ENCODE measurements at places on chromosomes 11 and 22.

DNA sequence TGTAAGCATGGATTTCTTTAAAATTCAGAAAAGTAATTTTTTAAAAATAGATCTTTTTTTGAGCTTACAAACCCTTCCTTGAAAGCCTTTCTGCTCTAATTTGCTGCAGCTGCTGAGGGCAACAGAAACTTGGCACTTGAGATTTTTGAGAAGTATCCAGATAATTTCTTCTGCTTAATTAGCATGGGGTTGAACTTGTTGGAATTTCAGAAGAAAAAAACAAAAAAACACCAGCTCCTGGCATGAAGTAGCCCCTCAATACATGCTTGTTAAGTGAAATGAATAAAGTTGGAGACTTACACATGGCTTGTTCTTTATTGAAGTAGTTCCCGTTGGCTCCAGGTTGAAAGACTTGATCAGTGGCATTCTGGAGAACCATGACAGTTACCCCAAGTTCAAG, 331.4 kb upstream of the RAG2 start:
- DNase-seq: no peak

- peak; percentile 30 for DNase-seq
These were observed 6.0 kb upstream of the SUSD2 start for GRCh38 chr22:24175160-24175808.

- no peak for DNase-seq
These were observed 93.8 kb upstream of the FGF3 start for GRCh38 chr11:69912911-69913451.

DNA sequence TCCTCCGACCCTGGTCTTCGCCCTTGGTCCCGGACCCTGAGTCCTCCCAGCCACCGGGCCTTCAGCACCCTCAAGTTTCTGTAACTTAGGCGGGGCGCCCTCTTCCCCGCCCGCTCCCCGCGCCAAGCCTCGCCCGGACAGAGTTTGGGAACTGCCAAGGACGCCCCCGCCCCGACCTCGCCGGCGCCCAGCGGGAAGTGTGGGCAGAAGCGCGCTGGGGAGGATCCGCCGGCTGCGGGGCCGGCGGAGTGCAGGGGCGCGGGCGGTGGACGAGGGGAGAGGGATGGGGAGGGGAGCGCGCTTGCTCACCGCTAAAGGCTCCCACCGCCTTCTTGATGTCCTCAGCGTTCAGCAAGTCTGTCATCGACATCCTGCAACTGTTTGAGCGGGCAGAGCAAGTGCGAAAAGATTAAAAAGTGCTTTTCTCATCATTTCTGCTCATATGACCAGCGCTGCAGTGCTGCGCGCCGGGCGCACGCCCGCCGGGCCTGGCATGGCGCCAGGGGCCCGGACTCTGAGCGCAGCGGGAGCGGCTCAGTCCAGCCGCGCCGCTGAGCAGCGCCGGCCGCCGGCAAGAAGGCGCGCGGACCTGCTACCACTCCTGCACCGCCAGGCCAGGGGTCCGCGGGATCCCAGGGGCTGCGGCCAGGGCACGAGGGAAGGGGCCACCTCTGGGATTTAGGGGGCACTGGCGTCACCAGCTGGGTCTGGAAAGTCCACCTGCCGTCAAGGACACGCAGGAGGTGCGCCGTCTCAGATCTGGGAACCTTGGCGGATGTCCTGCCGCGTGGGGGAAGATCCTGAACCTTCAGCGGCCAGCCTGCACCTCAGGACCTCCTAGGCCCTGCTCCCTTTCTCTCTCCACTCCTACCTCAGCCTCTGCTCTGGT, at the start of gene PVALB:
Gene PVALB (minus strand): TSS at position 400 of the 889 bp plus-strand sequence. CDS start 30 bp downstream, at position 370.
- no peak for DNase-seq

- no peak for DNase-seq
These were observed 661.4 kb downstream of the CNTN5 start for GRCh38 chr11:99682171-99682570.

DNA sequence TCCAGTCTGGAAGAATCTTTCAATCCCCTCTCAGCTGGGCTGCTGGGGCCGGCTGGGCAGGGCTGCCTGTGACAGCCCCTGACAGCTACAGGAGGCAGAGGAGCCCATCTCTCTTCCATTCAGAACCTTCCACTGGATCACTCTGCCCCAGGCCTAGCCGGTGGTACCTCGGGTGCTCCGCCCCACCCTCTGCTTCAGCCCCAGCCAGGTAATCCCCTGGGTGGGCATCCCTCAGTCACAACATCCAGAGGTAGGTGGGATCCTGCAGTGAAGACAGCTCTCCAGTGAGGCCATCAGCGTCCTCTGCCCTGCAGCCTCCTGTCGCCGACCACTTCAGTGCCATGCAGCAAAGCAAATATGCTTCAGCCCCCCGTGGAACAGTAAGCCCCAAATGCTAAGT, 223.7 kb downstream of the DSCAML1 start:
- no peak for DNase-seq

DNA sequence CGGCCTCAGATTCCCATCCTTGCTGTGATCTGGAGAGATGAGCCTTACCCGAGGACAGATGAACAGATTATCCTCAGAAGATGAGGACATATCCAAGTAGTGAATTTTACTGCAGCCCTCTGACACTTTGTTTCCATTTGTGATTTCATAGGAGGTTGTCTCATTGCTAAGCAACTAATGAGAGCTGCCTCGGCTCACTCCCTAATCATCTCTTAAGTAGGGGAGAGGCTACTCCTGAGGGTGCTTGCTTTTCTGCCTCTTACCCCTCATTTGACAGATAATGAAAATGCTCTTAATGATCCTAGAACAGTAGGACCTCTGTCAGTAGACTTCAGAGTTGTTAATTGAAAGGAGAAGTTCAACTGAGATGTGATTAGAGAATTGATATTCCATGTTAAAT, 150.9 kb downstream of the TBC1D22A start:
- DNase-seq: no peak

DNA sequence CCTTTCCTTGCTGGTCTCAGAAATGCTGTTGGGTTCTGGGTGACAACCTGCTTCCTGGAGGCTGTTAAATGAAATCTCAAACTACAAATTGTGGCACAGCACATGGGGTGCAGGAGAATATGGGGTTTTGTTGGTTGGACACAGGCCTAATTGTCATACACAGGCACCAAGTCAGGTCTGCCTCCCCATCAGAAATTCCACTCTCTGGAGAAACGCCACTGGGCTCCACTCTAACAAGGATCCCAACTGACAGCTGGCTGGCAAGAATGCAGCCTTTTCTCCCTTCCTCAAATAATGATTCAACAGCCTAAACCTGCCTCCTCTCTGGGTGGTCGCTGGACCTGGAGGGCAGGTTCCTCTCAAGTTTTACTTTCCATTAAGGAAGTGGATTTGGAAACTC, 177.8 kb upstream of the NARS2 start:
- no peak for DNase-seq

- no peak for DNase-seq
These were observed 1115.0 kb downstream of the BRD1 start for GRCh38 chr22:48712558-48713271.

DNA sequence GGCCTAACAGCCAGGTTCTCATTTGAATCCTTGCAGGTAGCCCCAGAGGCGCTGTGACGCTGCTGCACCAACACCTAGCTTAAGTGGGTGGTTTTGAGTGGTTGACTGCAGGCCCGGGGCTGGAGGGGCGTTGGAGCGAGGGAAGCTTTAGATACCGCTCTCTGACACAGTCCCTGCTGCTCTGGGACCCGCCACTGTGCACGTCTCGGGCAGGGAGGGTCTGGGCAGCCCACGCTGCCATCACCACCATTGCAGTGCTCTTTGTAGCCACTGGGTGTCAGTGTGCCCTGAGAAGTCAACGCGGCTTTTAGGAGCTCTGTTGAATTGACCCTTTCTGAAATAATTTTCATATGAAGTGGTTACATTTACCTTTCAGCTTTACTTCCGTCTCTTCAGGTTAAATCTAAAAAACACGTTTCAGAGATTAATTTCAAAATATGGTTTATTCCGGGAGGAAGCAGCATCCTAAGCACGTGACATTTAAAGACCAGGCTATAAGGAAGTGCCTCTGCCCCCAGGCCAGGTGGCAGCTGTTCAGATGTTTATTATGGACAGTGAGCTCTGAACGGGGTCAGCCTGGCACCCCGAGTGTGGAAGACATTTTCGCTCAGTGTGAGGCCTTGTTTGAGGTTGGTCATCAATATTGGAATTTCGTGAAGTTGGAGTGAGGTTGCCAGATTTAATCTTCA, 30.9 kb upstream of the PARVB start:
- DNase-seq: peak; percentile 33

DNA sequence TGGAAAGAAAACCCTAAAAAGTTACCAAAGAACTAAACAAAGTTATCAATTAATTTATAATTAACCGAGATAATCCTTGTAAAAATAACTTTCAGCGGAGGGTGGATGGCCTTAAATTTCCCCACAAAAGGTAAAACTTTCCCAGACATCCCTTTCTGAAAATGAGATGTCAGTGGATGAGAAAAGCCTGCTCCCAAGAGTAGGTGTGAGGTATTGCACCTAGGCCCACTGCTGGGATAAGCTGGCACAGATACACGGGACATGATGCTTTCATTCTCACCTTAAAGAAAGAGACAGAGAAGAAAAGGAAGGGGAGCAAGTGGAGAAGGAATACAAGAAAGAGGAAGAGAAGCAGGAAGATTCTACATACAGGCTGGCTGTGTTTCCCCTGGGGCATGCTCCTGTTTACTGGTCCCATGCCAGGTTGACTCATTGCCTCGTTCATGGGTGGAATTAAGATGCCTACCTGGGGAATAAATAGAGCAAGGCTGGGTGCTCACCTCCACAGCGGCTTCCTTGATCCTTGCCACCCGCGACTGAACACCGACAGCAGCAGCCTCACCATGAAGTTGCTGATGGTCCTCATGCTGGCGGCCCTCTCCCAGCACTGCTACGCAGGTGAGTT, at the start of gene SCGB2A2:
Gene SCGB2A2 (plus strand): TSS at position 505 of the 625 bp plus-strand sequence. CDS start 59 bp downstream, at position 564.
- no peak for DNase-seq

- no peak for DNase-seq
These were observed 8.4 kb upstream of the MAP6 start for GRCh38 chr11:75677275-75677674.

- DNase-seq: no peak
These were observed 68.3 kb downstream of the IGLL1 start for GRCh38 chr22:23511627-23512347.

GRCh38 chr11:120586728-120587127, 75.2 kb downstream of the GRIK4 start:
- no peak for DNase-seq

DNA sequence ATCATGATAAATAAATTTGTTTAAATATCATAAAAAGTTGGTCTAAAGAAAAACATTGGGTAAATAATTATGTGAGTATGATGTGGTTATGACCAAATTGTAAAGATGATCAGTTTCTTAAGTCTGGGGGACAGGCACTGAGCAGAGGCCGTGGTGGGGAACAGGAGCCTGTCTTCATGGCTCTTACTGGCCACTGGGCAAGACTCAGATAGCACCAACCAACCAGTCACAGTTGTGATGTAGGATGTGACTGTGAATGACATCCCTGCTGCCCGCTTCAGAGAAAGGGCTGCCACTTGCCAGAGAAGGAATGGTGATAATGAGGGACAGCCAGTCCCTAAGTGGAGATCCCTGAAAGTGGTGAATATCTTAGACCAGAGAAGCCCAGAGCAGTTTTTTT, 7.0 kb downstream of the PTPRJ start:
- DNase-seq: no peak

GRCh38 chr11:93652161-93652597, 9.3 kb upstream of the CEP295 start:
- peak; percentile 20 for DNase-seq

DNA sequence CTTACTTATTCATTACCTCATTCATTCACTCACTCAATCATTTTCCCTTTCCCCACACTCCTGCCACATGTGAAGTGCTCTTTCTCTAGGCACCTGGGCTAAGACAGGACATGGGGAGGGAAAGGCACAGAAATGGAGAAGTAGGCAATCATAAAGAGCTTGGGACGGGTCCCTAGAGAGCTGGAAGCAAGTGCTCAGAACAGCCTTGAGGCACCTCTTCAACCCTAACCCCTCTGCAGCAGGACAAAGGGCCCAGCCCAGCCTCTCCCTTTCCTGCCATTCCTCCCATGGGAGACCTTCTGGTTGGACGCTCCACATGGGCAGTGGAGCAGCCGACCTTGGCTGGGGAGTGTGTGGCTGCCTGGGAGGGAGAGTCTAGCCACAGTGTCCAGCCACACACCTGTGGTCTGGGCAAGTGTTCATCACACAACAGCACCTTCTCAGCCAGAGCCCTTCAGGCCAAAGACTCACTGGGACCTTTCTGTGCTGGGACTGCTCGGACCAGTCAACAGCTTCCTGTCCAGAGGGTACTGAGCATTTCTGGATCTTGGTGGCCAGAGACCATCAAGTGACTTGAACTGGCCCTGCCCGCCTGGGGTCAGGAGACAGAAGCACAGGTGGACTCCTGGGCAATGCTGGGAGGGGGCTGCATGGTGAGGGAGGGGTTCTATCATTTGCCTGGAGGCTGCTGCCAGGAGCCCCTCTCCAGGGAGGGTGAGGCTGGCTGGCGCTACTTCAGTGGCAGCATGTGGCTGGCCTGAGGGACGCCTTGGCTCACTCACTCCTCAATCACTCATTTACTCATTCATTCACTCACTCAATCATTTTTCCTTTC, 1.0 kb upstream of the MUC5AC start:
- no peak for DNase-seq

- no peak for DNase-seq
These were observed 6.0 kb upstream of the TRIM34 start for GRCh38 chr11:5618807-5619206.

GRCh38 chr11:47863898-47864430, 15.8 kb upstream of the NUP160 start:
- no peak for DNase-seq

GRCh38 chr11:95714843-95715776, 74.5 kb downstream of the FAM76B start:
- no peak for DNase-seq

GRCh38 chr11:21396342-21397008, 727.1 kb downstream of the NELL1 start:
- no peak for DNase-seq

GRCh38 chr11:66476841-66477251, 3.4 kb upstream of the DPP3 start:
- no peak for DNase-seq

- DNase-seq: no peak
These were observed 2.2 kb downstream of the INPP5J start for GRCh38 chr22:31124811-31125465.

DNA sequence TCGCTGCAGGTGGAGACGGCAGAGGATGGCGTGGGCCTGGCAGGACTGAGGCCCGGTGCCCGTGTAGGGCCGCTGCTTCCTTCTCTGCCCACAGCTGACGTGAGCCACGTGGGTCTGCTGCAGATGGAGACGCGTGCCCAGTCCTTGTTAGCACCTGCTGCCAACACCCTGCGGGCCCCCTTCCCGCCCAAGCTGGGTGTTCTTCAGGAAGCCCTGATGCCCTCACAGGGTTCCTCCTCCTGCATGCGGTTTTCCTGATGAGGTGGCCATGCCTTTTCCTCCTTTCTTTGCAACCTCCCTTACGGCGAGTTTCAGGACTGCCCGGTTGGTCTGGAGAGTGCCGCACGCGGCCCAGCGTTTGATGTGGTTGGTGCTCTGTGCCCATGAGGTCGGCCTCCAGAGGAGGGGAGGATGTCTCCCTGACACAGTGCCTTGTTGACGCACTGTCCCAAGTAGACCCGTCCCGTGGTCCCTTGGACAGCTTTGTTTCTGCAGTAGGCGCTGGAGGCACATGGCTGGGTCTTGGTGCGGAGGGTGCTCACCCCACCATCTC, 44.7 kb downstream of the AP2A2 start:
- DNase-seq: no peak

Measured in stimulated activated CD4-positive, alpha-beta T cell treated with anti-CD3 and anti-CD28 coated beads, TNF-alpha, amount 100 ng/mL, for 24 hours (primary cell).